AG10803 (cell line): ENCODE measurements at places on chromosomes 12 and 14.

DNA sequence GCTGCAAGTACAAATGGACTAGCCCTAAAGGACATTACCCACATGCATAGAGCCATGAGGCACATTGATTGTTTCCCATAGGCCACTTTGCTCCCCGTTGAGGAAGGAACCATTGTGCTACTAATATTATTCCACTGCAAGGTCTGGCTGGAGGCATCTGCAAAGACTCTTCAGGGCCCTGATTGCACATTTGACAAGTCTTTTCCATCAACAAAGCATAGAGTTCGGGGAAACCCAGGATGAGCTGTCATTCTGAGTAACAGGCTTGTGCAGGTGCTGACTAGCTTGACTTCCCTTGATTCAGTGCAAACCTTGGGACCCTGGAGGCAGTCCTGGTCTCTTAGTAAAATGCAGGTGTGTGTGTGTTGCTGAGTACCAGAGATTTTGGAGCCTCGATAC is 73.8 kb downstream of the SUSD6 start:
- DNase-seq, result no peak

DNA sequence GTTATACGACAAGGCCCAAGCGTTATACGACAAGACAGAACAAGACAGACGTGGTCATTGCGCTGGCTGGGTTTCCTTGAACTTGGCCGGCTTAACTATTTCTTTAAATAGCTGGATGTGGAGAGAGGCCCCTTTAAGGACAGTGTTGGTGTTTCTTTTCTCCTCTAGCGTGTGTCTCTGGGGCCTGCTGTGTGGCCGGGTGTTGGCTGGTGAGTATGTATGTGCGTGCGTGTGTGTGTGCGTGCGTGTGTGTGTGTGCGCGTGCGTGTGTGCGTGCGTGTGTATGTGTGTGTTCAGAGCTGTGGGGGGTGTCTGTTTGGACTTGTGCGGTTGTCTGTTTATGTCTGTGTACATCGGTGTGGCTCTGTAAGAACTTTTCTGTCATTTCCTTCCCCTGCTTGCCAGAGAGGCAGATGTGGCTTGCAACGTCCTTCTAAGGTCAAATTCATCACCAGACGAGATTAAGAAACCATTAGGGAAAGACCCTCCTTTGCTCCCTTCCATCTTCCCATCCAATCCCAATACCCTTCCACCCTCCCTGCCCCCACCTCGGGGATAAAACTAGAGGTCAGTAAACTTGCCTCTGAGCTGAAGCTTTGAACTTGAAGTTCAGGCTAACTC is 78.6 kb upstream of the TBX3 start:
- DNase-seq, result peak; percentile 76

GRCh38 chr12:55742719-55743405 is at the start of gene GDF11:
GDF11 (plus strand) TSS chr12:55743122; CDS start chr12:55743317, 195 bp downstream.
- peak; percentile 63 for DNase-seq

GRCh38 chr12:85489194-85489593 is 209.2 kb downstream of the ALX1 start:
- no peak for DNase-seq

DNA sequence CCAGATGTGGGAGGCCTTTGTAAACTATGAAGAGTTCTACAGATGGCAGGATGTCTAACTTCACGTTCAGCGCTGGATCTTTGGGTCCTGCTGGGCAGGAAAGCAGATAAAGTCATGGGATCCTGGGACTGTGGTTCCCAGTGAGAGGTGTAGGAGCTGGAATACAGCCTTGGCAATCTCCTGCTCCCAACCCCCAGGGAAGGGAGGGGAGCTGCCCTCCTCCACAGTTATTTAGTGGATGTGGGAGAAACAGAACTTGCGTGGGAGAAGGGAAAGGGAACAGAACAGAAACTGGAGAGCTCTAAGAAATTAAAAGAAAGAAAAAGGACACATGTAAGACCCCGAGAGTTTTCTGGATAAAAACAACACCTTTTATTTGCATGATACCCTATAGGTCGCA is 37.0 kb downstream of the NUAK1 start:
- DNase-seq, result no peak

- DNase-seq, result no peak
Observed at GRCh38 chr12:64674367-64674922, 64.2 kb downstream of the RASSF3 start.
